ENCODE measurements at places on chromosomes 3 and 15.

DNA sequence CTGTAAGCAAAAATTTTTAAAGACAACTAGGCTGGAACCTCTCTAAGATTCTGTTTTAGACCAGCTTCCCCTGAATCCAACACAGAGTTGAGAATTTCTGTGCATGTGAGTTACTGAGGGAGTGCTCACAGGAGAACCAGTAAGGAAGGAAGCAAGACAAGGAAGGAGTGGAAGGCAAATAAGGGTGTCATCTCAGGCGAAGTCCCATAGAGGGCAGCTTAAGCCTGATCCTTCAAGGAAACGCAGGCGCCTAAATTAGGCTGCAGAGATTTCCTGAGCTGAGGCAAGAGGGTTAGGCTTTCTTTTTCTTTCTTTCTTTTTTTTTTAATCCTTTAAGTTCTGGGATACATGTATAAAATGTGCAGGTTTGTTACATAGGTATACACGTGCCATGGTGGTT, 36.2 kb upstream of the COL6A6 start:
- no peak for DNase-seq

GRCh38 chr15:89416339-89417183, 79.8 kb downstream of the RHCG start:
- no peak for DNase-seq

GRCh38 chr3:187848401-187848800, 103.1 kb upstream of the BCL6 start:
- DNase-seq: no peak

GRCh38 chr3:55534876-55535275, 47.8 kb upstream of the WNT5A start:
- DNase-seq: no peak

GRCh38 chr15:88323468-88323867, 66.9 kb upstream of the NTRK3 start:
- no peak for DNase-seq

DNA sequence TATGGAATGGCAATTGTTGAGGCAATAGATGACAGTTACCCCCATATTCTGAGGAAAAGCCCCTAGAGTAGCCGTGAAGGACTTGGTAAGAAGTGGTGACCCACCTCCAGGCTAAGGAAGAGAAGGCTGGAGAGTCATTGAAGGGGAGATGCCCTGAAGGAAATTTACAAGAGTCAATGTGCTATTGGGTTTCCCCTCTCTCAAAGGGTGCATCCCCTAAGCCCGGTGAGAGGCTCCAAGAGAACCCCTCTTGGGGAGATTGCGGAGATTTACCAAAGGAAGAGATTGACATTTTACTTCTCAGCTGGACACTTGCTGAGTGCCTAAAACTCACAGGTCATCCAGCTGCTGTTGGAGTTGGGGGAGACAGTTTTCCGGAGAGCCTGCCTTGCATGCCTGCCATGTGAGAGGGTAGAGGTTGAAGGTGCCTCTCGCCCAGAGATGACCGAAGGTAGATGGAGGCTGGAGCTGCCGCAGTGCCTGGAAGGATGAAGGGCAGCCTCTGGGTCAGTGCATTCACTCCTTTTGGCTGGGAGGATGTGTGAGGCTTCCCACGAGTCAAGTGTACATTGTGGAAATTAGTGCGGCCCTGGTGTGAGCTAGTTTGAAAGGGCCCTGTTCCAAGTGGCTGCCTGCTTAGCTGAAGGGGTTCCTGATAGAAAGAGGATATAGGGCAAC, 30.7 kb downstream of the MESD start:
- peak; percentile 52 for DNase-seq

DNA sequence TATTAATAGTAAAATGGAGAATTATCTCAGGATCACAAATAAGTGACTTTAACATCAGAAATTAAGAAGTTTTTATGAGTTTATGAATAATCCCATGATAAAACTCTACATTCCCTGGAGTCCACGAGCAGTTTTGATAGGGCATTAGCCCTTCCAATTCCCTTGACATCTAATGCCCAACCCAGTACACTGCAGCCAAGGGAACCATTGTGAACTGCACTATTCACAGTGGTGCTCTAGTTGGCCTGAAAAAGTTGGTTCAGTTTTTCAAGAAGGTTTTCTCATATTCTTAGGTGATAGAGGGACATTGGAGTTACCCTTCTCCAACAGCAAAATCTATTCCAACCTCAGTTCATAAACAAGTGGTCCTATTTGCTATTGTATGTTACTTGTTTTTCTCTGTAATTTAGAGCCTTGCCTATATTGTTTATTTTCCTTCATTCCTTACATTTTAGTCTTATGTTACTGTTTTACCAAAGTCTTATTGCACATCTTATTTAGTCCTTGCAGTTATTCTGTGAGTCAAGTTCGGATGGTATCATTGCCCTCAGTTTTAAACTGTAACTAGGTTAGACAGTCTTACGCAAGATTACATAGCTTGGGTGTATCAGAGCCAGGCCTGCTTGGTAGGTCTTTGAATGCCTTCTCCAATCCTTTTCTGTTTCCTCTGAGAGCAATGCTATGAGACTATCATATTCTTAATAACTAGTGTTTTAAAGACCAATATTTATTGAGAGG, 57.9 kb upstream of the SAMMSON start:
- DNase-seq: no peak

DNA sequence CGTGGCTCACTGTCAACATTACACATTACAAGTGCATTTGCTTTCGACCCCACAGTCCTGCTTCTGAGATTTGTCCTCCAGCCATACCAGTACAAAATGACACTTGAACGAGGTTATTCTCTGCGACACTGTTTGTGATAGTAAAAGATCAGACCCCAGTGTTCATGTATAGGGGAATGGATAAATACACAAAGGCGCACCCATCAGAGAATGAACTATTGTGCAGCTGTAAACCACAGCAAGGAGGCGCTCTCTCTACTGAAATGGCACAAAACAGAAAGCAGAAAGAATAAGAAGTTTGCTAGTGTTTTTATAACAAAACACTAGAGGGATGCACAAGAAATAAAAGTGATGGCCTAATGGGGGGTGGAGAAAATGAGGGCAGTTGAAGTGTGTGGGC, 4.9 kb upstream of the CHSY1 start:
- no peak for DNase-seq

- DNase-seq: no peak
These were observed 4.7 kb downstream of the SLITRK3 start for GRCh38 chr3:165191491-165191890.

GRCh38 chr3:112391648-112392047, 58.7 kb downstream of the CD200 start:
- no peak for DNase-seq

GRCh38 chr3:190826018-190826417, 36.5 kb downstream of the GMNC start:
- DNase-seq: no peak

DNA sequence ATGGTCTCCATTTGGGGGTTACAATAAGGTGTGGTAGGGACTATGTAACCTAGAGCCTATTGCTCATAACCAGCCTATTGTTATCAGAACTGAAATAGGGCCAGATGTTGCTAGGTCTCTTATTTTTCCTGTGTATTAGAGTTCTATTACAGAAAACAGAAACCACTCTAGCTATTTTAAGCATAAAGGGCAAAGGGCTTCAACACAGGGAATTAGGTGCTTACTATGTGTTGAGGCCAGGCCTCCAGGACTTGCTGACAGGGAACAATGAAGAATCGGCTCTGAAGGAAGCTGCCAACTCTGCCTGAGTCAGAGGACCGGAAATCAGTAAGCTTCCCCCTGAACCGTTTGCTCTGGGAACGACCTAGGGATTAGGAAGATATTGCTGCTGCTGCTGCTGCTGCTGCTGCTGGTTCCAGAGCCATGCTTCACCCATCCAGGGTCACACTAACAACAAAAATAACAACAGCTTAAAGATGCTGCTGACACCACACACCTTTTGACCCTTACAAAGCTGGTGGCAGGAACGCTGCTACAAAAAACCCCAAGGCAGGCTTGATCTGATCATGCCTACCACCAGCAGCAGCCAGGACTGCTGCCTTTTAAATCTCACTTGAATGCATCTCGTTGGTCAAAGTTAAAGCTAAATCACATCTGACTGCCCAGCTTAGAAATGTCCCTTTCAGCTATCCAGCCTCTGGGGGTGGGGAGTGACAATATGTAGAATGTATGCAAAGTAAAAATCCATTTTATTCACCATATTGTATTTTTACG, 276.9 kb upstream of the IL12A start:
- peak; percentile 69 for DNase-seq

DNA sequence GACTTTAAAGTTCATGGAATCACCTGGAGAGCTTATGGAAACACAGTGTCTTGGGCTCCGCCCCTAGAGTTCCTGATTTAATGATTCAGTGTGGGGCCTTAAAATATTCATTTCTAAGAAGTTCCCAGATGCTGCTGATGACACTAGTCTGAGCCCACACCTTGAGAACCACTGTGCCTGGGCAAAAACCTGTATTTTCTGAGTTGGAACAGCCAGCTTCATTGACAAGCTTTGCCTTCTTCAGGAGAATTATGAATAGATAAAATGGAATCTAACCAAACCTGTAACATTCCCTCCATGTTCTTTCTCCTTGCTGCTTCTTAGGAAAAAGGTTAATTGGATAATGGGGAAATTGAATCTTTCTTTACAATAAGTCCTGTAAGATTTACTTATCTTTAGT, 490.7 kb downstream of the DIPK2A start:
- DNase-seq: no peak

- no peak for DNase-seq
These were observed 8.1 kb downstream of the ABTB1 start for GRCh38 chr3:127680798-127681221.

GRCh38 chr3:23114432-23114831, 88.7 kb upstream of the UBE2E2 start:
- DNase-seq: no peak

GRCh38 chr3:115808816-115809215, 185.5 kb downstream of the GAP43 start:
- DNase-seq: no peak

All from RWPE2 (cell line).